ENCODE measurements at places on chromosomes 2 and 18.
A peak's percentile ranks its signal among the peaks of the same experiment; 100 is the strongest.

- DNase-seq: no peak
These were observed 11.5 kb downstream of the ATF2 start for GRCh38 chr2:175156534-175156933.

- no peak for DNase-seq
These were observed 193.3 kb upstream of the VWC2L start for GRCh38 chr2:214217599-214217998.

DNA sequence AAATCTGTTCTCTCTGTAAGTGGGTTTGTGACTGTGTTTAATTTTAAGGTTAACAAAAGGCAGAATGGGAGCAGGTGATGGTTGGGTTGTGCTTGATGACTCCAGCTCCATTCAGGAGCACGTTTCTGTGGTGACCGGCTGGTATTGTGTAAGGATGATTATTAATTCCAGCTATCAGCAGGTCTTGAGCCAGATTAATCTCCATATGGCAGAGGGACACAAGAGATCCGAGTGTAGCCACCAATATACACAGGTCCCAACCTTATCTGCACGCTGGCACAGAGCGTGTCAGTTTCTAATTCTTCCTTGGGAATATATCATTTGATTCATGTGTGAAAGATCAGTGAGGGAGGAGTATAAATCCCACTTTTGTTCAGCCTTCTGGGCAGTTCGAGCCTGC, 199.0 kb upstream of the DCC start:
- no peak for DNase-seq

GRCh38 chr2:6806604-6807003, 59.1 kb downstream of the CMPK2 start:
- DNase-seq: no peak

DNA sequence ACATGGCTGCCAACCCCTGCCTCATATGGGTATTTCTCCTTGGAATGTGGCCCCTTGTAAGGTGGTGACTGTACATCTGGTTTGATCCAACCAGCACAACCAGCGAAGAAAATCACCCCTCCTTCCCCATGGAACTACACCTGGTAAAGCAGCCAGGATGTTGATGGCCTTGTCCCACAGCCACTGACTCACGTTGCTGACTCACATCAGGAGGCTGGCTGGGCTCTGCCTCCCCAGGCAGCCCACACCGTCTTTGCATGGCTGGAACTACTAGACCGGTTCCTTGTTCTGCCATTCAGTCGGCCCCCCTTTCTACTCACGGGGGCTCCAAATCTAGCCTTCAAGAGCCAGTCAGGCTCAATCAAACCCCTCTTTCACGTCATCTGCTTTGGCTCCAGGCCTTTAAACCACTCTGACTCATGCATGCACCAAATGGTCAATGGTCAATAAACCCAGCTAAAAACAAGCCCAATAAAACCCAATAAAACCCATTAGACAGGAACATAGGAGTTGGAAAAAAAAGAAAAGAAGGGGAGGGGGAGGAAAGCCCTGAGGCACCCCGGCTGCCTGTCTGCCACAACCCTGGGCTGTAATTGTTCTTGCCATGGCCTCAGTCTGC, 114.8 kb downstream of the PLB1 start:
- DNase-seq: peak; percentile 83

GRCh38 chr2:69139778-69140670, 127.0 kb downstream of the ANTXR1 start:
- DNase-seq: no peak

DNA sequence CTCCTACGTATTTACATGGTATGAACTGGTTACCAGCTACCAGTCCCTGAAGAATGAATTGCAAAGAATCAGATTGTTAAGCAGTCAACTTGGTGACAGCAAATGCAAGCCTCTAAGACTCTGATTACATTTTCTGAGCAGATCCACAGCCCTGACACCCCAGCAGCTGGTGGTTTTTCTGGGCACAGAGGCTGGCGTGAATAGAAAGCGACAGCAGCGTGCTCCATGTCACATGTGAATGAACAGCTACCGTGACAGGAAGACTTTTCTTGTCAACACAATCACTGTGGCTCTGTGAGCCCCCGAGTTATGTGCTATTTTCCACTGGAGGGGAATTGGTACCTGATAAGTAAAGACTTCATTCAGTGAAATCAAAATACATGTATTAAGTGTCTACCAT, 93.2 kb upstream of the CBLN2 start:
- DNase-seq: no peak

DNA sequence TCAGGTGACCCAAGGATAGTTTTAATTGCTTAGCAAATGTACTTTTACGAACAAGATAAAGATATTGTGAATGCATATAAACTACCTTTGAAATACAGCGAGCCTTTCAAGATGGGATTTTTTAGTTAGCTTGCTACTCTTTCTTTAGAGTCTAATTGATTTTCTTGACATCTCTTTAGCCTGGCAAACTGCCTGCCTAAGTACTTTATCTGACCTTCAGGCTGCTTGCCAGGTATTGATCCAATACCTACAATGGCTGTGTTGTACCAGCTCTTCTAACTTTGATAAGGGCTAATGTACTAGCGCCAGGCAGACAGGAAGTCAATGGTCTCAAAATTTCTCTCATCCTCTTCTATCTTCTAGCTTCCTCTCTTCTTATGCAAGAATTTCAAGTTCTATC, 414.4 kb upstream of the ACVR2A start:
- no peak for DNase-seq

GRCh38 chr2:37168217-37168981, 11.6 kb upstream of the EIF2AK2 start:
- peak; percentile 60 for DNase-seq

GRCh38 chr18:11955239-11956029, 25.9 kb upstream of the IMPA2 start:
- DNase-seq: peak; percentile 83

DNA sequence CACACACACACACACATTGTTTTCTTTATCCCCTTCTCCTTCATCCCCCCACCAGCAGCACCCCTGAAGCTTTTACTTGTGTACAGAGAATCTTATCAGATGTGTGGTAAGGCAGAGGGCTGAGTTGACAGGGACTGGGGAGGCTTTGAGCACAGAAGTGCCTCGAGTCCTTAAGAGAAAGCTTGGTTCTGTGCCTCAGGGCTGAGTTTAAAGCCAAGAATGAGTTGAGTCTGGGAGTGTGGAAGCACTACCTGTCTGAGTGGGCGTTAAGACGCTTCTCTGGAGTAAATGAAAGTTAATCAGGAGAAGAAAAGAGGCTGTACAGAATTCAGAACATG, 2.7 kb downstream of the ID2 start:
- peak; percentile 67 for DNase-seq

GRCh38 chr2:22957446-22957845, 427.5 kb upstream of the KLHL29 start:
- DNase-seq: no peak

GRCh38 chr2:134466141-134466540, 212.3 kb downstream of the MGAT5 start:
- DNase-seq: peak; percentile 11

DNA sequence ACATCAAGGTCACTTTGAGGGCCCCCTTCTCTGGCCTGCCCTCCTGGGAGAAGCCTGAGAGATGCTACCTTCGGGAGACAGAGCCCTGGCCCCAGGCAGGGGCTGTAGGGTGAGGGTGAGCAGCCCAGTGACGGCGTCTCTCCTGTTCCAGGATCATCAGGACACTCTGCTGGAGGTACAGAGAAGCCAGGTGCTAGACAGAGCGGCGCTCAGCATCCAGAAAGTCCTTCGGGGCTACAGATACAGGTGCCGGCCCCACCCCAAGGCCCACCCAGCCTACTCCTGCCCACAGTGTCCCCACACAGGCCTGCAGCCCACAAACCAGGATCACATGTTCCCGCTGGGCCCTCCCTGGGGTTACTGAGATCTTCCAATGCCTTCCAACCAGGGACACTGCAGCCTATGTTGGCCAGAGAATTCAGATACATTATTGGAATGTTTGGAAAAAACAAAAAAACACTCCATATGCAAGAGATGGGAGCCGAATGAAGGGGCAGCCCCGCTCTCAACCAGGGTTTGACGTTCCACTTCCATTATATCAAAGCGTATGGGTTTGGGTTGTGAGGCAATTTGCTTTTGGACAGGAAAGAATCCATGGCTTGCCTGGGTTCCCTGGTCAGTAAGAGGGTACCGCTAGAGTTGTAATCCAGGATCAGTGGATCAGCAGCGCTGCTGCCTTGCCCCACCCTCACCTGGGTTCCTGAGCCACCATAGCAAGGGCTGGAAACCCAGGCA, 49.5 kb upstream of the GPR17 start:
- DNase-seq: no peak

DNA sequence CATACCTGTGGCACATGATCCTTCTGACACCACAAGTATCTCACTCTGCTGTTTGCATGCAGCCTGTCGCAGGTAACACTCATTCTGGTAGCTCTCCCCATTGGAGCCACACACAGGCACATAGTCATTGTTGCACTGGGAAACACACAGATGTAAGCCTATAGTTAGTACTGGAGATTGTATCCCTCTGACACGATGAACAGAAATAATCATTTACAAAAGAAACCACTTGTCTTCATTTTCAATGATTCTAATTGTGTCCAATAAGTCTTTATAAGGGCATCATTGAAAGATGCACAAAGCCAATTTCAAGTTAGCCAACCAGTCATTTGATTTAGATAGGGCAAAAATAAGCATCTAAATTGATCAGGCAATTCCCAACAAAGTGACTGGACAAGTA, 10.4 kb downstream of the TMEFF2 start:
- no peak for DNase-seq

DNA sequence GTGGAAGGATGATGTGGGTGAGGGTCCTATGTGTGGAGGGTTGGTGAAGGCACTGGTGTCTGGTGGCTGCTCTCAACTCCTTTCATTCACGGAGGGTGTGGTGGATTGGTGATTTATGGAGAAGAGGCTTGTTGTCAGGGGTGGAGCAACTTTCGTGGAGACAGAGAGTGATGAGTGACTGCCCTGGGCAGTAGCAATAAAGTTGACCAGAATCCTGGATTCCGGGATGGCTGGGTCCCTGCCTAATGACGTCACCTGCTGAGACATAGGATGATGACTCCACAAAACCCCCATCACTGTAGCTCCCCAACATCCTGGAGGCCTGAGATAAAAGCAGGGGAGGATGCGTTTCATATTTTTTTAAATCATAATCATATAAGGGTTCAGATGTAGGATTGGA, 193.0 kb downstream of the ACKR3 start:
- DNase-seq: no peak

Data from fibroblast of the aortic adventitia (primary cell).